Brain pericyte (primary cell): ENCODE measurements at places on chromosomes 2 and 18.

DNA sequence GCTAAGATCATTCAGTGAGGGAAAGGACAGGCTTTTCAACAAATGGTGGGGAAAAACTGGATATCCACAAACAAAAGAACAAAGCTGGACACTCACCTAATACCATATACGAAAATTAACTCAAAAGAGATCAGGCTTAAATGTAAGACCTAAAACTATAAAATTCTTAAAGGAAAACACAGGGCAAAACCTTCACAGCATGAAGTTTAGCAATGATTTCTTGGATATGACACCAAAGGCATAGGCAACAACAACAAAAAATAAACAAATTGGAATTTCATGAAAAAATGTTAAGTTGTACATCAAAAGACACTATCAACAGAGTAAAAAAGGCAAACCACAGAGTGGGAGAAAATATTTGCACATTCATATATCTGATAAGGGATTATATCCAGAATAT, 28.3 kb downstream of the PIAS2 start:
- DNase-seq: no peak

- no peak for DNase-seq
Observed at GRCh38 chr2:40033781-40034180, 254.7 kb upstream of the THUMPD2 start.

- DNase-seq: no peak
Observed at GRCh38 chr2:168174756-168175155, 72.6 kb downstream of the STK39 start.

GRCh38 chr2:232236200-232236599, 142.4 kb upstream of the ALPP start:
- no peak for DNase-seq

DNA sequence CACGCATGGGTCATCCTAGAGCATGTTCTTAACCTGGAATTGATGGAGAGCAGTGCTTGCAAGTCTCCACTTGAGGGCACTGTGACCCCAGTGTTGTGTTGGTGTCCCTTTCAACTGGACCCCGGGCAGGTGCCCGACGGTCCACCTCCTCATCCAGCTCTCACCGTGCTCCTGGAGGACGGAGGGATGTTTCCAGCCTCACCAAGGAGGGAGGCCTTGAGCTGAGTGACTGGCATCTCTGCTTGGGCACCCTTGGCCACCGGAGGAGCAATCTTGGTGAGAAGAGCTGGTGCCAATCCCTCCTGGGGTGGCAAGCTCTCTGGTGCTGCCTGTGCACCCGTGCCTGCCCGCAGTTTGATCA, 45.4 kb upstream of the ASB18 start:
- DNase-seq: no peak

DNA sequence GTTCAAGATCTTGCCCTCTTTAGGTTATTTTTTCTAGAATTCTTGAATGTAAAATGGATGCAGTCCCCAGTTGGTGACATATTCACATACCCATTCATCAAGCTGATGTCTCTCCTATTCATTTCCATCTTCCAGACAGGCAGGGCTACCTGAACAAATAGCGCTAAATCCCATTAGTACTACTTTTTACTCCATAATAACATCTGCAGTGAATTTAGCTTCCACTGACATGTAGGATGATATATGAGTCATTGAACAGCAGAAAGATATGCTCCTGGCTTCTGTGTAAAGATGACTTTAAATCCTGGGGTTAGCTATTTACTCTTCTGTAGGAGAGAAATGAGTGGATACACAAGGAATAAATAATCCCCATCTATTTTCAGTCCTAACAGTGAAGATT, 194.7 kb downstream of the RND3 start:
- no peak for DNase-seq

DNA sequence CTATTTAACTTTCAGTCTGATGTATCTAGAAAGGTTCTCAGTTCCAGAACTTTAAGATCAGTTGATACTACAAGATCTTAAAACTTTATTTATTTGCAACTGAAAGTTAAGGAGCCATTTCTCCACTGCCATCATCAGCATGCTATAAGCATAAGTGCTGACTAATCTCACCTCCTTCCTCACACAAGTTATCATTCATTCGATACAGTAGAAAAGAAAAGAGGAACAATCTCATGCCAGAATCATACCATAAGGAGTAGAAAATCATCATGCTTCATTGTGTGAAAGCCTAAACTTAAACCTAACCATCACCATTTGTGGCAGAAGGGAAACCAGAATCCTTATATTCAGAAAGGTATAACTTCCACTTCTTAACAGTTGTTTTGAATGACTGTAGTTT, 176.6 kb upstream of the NRXN1 start:
- no peak for DNase-seq

DNA sequence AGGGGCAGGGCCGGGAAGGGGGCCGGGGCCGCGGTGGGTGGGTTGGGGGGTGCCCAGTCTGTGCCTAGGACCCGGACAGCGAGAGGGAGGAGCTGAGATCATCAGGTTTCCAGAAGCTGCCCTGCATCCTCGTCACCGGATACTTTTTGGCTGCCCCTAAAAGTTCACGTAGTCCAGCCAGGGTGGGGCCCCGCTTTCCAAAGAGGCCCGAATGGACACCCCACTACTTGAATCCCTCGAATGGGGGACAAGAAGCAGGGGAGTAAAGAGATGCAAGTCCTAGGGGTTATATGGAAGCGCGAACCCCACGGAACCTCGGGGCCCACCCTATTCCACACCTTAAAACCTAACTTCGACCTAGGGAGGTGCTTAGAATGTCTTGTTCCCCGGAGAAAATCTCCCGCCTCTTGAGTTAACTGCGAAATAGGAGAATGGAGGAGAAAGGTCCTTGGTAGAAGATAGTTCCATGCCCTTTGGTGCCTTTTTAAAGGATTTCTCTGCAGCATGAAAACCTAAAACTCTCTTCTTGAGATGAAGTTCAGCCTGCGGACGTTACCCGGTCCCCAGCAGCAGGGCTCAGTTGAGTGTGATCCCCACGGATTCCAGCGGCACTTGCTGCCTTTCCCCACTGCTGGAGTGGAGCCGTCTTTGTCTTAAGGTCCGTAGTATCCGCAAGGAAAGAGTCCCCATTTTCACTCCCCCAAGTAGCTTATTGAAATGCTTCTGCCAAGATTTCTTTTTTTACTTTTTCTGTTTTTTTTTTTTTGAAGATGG, 2.1 kb upstream of the RNF152 start:
- no peak for DNase-seq

DNA sequence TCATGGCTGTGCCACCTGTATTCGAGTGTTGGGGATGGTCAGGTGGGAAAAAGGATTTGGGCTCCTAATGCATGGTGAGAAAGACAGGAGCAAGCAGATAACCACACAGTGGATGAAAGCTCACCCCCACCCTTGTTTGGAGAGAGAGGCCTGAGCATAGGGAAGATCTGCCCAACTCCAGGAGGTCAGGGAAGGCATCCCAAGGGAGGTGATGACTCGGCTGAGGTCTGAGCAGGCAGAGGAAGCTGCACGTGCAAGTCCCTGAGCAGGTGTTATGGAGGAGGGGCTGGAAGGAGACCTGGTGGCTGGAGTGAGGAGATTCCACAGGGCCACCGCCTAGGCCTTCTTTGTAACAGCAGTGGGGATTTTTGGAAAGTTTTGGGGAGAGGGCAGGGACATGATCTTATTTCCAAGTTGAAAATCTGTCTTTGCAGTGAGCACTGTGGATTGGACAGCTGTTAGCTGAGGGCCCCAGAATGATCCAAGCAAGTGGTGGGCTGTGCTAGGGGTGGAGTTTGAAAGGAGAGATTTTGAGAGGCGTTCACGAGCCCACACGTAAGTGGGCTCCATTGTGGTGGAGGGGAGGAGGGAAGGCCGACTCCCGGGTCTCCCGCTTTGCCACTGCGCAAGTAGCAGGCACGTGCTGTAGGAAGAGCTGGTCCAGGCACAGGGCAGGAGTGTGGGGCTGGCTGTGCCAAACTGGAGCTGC, 228.5 kb downstream of the GLI2 start:
- DNase-seq: no peak

DNA sequence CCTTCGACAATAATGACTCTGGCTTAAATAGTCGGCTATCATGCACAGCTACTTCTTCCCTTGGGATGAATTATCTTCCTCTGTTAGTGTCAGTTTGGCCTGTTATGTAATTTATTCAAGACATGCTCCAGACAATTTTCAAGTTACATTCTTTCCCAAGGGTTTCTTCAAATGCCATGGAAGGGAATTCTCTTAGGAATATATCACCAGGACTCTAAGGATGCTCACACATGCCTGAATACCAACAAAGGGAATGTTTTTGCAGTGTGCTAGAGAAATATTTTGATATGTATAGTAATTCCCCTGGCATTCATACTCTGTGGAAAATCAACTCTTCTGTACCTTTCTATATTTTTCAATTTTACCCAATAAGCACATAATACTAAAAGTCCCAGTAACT, 286.0 kb upstream of the KYNU start:
- no peak for DNase-seq

- no peak for DNase-seq
Observed at GRCh38 chr18:60096428-60096827, 196.6 kb downstream of the PMAIP1 start.

DNA sequence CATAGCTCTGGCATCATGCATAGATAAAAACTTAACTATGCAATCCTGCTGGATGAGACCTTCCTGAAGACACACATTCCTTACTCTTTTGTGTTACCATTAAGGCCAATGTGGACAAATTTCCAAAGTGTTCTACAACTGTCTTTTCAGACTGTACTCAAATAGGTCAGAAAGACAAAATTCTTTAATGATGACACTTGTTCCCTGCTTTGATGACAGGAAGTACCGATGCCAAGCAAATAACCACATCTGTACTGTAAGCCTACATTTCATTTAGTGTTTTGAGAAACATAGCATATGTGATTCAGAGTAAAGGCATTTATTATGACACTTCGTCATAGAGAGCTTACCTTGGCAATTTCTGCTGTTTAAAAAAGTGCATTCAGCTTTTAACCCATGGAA, 55.0 kb downstream of the PMAIP1 start:
- DNase-seq: no peak

- DNase-seq: no peak
Observed at GRCh38 chr2:55235724-55236538, 3.4 kb downstream of the RPS27A start.

DNA sequence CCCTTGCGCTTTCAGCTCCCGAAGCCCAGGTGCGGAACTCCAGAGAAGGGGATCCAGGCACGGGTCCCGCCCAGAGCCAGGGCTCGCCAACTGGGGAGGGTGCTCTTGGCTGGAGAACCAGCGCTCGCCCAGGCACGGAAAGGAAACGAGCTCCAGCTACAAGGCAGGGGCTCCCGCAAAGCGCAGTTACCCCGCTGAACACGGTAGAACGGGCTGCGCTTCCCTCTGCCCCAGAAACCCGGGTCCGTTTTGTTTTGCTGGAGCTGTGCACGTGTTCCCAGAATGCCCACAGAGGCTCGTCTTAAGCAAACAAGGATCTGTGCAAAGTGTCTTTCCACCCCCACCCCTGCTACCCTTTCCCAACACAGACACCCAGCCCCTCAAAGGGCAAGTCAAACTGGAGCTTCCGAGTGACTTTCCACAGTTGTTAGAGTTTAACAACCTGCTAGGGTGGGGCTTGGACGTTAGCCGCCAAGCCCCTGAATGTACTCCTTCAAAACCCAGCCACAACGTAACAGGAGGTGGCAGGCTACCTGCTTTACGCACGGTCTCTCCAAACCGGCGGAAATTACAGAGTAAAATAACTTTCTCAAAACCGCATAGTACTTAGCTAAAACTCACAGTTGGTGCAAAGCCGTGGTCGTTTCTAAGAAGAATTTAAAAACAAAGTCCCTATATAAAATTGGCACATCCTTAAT, 775 bp downstream of the RNF125 start:
- DNase-seq: no peak

GRCh38 chr2:214066862-214067261, 344.0 kb upstream of the VWC2L start:
- DNase-seq: no peak

DNA sequence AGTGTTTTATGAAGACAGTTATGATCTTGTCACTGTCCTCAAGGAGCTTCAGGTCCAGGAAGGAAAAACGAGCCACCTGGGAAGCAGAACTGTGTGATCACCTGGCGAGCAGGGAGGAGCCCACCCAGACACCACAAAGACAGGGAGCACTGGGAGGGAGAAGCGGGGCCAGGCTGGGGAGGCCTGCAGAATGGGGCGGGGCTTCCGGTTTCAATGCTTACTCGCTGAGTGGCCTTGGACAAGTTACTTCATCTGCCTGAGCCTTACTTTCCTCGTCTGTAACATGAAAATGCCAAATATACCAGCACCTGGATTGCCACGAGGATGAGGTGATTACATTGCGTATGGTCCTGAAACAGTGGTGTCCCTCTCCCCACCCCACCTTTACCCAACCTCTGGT, 227.5 kb downstream of the ANKRD30B start:
- DNase-seq: no peak

DNA sequence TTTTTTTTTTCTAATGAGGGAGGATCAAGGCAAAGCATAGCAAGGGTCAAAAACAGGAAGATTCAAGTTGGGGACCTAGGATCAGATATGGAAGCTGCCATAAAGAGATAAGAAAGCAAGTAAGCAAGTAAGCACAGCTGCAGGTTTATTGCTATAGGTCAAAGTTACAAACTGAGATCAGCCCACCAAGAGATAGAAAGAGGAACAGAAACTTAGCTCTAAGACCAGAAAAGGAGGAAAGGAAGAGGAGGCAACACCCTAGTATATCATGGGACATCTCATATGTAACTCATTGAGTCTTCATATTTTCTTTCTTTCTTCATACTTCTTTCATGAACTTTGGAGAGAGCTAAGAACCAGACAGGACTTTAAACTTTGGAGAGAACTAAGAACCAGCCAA, 295.9 kb upstream of the CRIM1 start:
- no peak for DNase-seq

DNA sequence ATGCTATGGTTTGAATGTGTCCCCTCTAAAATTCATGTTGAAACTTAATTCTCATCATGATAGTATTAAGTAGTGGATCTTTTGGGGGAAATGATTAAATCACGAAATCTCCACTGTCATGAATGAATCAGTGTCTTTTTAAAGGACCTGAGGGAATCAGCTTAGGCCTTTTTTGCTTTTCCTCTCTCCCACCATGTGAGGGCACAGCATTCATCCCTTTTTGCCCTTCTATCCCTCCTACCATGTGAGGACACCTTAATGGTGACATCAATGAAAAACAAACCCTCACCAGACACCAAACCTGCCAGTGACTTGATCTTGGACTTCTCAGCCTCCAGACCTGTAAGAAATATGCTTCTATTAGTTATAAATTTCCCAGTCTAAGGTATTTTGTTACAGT, 247.1 kb upstream of the UBE2E3 start:
- DNase-seq: no peak

- DNase-seq: no peak
Observed at GRCh38 chr2:73009177-73009839, 62.2 kb downstream of the SFXN5 start.

- DNase-seq: no peak
Observed at GRCh38 chr18:72648079-72648478, 103.9 kb upstream of the CBLN2 start.

DNA sequence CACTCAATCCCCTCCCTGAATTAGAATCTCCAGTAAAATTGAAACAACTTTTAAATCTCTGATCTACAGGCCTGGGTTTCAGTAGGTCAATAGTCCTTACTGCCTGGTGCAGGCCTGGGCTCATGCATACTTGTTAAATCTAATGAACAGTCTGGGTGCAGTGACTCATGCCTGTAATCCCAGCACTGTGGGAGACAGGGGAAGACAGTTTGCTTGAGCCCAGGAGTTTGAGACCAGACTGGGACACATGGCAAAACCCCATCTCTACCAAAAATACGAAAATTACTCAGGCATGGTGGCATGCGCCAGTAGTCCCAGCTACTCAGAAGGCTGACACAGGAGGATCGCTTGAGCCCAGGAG, 94.7 kb upstream of the SP3 start:
- no peak for DNase-seq

- no peak for DNase-seq
Observed at GRCh38 chr18:74589021-74589420, 8.6 kb upstream of the ZNF407 start.

- no peak for DNase-seq
Observed at GRCh38 chr18:34543356-34543755, 166.7 kb upstream of the DTNA start.
